ENCODE measurements at places on chromosomes 4 and X.

GRCh38 chr4:154982187-154983047 is 201.3 kb downstream of the RBM46 start:
- peak; percentile 59 for DNase-seq

- DNase-seq: peak; percentile 3
Observed at GRCh38 chrX:44314259-44314734, 29.2 kb downstream of the EFHC2 start.

- DNase-seq: no peak
Observed at GRCh38 chrX:21873063-21873775, 17.4 kb downstream of the YY2 start.

DNA sequence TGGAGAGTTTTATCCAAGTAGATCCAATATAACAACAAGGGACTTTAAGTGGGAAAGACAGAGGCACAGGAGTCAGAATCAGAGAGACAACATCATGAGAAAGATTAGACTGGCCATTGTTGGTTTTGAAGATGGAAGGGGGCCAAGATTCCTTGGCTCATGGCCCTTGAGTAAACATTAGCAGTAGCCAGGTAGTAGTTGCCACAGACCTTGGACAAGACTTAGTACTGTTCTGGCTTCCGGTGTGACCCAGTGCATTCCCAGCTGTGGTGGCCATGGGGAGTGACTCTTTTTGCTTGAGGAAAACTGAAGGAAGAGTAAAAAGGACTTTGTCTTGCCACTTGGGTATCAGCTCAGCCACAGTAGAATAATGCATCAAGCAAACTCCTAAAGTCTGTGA is 462.2 kb upstream of the CPXCR1 start:
- no peak for DNase-seq

GRCh38 chr4:2469192-2469984 is 482 bp downstream of the RNF4 start:
- DNase-seq: peak; percentile 64

GRCh38 chrX:70755850-70756249 is 152.7 kb downstream of the TEX11 start:
- no peak for DNase-seq

GRCh38 chr4:143586080-143586479 is 72.6 kb downstream of the SMARCA5 start:
- no peak for DNase-seq

GRCh38 chrX:71198066-71198465 is 25.0 kb upstream of the GJB1 start:
- no peak for DNase-seq

GRCh38 chr4:87032884-87033533 is 98.2 kb downstream of the AFF1 start:
- DNase-seq: no peak

- no peak for DNase-seq
Observed at GRCh38 chr4:138078253-138078652, 163.9 kb downstream of the SLC7A11 start.

DNA sequence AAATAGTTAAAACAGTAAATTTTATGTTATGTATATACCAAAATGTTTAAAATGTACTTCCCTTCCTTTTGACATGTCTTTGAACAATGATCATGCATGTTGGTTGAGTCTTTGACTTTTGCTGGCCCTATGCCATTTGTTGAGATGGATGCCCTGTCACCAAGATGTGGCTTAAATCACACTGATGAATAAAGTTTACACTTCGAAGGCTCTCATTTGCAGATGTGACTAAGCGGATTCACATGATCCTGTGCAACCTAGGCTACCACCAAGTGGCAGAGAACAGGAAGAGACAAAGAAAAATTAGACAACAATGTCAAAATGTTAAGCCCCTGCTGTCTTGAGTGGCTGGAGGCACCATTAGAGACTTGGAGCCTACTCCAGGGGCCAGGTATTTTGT is 139.9 kb downstream of the RAB28 start:
- DNase-seq: no peak

DNA sequence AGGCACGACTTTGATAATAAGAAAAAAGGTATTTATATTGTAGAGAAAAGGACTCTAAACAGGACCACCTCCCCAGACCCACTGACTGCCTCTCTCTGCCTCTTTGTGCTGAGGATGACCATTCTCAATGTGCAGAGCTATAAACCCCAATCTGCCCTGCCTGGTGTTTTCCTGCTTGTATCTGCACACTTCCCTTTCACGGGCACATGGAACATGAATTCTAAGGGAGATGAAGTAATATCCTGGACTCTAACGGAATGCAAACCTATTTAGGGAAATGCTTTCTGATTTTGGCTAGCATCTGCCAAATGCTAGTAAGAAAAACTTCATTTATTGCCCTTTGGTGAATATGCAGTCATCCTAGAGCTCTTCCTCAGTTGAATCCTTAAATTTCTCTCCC is 2.4 kb downstream of the DIPK2B start:
- DNase-seq: no peak

- peak; percentile 30 for DNase-seq
Observed at GRCh38 chr4:77699731-77700210, 94.2 kb downstream of the CXCL13 start.

- no peak for DNase-seq
Observed at GRCh38 chrX:155871934-155872333, 9.2 kb upstream of the VAMP7 start.

GRCh38 chrX:34884817-34885216 is 57.8 kb upstream of the FAM47B start:
- DNase-seq: no peak

DNA sequence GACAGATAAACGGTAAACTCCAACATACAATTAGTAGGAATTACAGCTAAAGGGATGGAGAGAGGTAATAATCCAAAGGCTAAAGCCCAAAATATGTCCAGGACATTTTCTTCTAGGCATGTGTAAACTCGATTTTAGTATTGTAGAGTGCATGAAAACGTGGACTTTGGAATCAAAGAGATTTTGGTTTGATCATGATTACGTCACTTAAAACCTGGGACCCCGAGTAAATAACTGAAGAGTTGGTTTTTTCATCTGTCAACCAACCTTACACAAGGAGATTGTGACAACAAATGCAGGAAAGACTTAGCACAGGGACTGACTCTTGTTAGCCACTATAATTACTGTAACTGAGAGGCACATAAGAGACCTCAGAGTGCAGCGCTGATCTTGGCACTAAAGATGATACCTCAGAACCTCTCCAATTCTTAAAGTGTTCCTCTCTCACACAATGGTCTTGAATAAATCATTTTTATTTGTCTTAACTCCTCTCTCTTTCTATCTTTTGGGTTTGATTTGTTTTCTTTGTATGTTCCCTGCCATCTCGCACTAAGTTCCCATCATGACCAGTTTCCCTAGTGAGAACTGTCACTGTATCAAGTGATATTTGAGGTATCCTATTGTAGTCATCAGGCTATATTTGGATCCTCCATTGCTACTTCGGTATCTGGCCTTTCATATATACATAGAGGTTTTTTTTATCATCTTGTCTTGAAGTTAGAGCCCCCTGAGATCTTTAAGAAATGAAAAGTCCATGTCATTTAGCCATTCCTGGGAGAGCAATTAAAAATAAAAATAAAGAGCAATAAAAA is 32.2 kb upstream of the MSL3 start:
- no peak for DNase-seq

- peak; percentile 61 for DNase-seq
Observed at GRCh38 chr4:123856689-123857545, 460.3 kb downstream of the SPRY1 start.

Measured in retina (tissue), 1 donor.